ENCODE measurements at places on chromosomes 4 and X.

DNA sequence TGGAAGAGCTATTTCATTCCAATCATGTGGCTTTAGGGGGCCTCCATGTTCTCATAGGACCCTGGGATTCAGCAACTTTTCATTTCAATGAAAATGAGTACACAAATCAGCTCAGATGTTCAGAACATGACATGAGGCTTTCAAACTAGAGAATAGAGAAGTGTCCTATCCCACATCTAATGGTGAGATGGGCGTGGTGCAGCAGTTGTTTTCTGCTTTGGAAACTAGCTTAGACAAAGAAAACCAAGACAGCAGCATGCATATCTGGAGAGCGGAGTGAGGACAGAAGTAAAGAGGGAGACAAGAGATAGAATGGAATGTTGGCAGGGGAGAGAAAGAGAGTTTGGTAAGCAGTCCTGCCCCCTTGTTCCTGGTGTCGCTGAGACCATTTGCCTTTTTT lies 1009.1 kb upstream of the IGFBP7 start:
- no peak for DNase-seq

GRCh38 chrX:140725500-140725899 lies 15.9 kb downstream of the LINC00632 start:
- no peak for DNase-seq

- no peak for DNase-seq
These were observed 9.5 kb downstream of the CT47C1 start for GRCh38 chrX:119082278-119082677.

DNA sequence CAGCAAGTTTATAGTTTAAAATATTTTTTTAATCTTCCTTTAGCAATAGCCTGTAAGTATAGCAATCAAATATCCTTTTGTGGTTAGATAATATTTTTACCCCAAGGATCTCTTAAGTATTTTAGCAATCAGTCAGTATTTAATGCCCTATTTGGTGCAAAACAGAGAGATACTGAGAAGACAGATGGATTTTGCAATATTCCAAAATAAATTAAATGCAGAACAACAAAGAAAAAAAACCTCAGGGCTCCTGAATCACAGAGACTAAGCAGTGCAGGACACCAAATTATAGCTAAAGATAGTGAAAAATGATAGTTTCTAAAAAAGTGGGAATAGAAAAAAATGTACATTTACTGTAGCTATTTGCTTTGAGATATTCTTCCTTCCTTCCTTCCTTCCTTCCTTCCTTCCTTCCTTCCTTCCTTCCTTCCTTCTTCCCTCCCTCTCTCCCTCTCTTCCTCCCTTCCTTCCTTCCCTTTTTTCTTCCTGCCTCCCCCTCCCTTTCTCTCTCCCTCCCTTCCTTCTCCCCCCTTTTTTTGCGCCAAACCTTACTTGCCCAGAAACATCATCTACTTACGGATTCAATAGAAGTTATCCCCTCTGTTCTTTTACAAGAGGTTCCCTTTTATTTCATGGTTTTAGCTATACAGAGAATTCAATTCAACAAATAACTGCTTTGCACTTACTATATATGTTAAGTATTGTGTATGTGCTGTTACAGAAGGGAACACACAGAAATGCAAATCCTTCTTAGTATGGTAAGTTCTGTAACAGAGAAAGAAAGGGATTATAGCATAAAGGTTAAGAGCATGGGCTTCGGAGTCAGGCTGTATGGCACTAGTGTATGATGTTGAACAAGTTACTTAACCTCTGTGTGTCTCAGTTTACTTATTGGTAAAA lies 219.0 kb downstream of the CPE start:
- DNase-seq: no peak

DNA sequence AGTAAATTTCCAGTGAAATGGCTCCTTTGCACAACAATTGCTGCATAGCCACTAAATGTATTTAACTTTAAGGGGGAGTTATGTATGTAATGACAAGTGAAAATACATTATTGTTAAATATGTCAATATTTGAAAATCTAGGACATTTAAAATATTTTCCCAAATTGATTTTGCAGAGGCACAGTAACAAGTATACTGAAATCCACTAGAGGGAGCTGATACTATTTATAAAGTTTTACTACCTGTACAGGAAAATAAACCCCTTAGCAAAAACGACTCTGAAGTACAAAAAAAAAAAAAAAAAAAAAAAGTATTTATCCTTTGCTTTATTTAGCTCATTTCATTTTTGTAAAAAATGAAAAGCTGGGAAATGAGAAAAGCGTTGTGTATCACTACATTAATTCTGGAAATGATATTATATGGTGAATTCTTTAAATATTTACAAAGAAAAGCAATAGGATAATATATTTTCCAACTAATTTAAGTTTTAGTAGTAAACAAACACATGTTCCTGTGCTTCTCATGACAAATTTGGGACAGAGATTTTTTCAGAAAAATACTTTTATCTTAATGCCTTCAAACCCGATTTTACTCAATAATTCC lies 727.7 kb downstream of the DMD start:
- no peak for DNase-seq

DNA sequence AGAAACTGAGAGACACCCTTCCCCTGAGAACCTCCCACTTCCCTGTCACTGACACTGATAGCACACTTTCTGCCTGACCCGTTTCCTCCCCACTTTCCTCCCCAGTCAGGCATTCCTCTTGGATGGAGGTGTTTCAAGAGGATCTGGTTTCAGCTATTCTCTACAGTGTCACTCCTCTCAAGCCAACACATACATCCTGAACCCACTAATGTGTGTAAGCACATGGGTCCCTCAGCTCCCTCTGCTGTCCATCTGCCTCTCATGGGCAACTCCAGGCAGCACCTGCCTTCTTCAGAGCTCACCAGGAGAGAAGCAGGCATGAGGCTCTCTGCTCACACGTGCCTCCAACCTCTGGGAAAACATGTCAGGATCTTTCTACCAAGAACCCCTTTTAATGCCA lies 207.6 kb downstream of the NAF1 start:
- DNase-seq: no peak

GRCh38 chr4:39732728-39733127 lies 34.8 kb downstream of the UBE2K start:
- no peak for DNase-seq
